ENCODE measurements at places on chromosomes 6 and 20.

GRCh38 chr20:6703656-6704055 lies 63.8 kb upstream of the BMP2 start:
- DNase-seq: no peak

DNA sequence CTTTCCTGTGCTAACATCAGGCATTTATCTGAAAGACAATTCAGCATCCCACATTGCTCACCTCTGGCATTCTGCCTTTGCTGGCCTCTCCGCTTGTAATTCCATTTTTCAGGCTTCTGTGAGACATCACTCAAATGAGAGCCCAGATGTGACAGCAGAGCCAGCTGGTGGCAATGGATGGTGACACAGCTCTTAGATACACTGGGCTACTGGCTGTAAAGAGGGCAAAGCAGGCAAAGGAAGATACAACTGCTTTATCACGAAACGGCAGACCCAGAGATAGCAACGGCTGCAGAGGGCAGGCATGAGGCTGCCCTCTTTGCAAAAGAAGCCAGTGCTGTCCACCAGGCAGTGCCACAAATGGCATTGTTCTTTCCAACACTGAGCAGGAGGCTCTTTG lies 329.8 kb downstream of the KIF16B start:
- no peak for DNase-seq

GRCh38 chr6:89297695-89298351 lies 17.3 kb downstream of the GABRR2 start:
- no peak for DNase-seq

- no peak for DNase-seq
Observed at GRCh38 chr6:72933233-72933632, 292.1 kb downstream of the KHDC1L start.

GRCh38 chr20:1489764-1490436 lies 1.3 kb downstream of the SIRPB2 start:
- no peak for DNase-seq

- no peak for DNase-seq
Observed at GRCh38 chr20:49854190-49854875, 41.7 kb downstream of the SLC9A8 start.

DNA sequence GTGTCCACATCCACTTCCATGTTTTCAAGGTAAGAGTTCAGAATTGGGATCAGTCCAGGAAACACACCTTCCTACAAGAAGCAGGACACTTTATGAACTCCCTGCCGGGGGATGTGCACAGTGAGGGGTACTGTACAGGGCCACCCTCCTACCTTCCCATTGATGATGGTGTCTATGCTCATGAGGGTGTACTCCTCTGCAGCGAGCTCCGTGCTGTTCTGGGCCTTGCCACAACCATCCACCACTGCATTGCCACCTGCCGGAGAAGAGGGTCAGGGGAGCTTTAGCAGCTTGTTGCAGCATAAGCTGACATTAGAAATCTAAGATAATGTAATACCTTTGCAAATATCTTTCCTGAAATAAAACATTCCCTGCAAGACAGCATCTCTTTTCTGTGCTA lies 44.8 kb downstream of the GCLC start:
- no peak for DNase-seq

DNA sequence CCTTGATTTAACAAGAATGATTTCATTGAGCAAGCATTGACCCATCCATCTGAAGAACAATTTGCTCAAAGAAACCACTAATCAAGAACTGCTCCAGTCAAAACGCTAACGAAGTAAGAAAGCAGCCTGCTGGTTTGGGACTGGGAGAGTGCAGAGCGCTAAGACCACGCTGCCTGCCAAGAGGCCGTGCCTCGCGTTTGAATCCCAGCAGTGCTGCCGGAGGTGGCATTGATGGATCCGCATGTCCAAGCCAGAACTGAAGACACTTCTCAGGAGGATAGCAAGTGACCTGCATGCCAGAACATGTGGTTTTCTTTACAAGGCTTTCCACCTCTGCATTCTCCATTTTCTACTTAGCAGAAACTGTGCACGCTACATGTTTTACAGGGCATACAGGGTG lies 105.2 kb upstream of the FOXC1 start:
- no peak for DNase-seq
